ENCODE measurements at places on chromosomes 3 and 15. TPM values are rescaled to one million over a fixed set of nuclear protein-coding genes. Genes with fewer than 3 reads are reported as not detected.

- H3K27ac ChIP-seq = peak overlapping the region; percentile 69
- H3K4me3 ChIP-seq = no peak overlapping the region
- no peaks in the 10 kb centered on the region for H3K36me3 ChIP-seq
Observed at GRCh38 chr15:66691727-66692126, 10.3 kb upstream of the SMAD6 start.

- H3K4me3 ChIP-seq = no peak overlapping the region
- no peak overlapping the region for H3K27ac ChIP-seq
- H3K4me1 ChIP-seq = no peaks in the 10 kb centered on the region
- H3K27me3 ChIP-seq = no peaks in the 10 kb centered on the region
Observed at GRCh38 chr15:87619161-87619960, 637.2 kb downstream of the NTRK3 start.

- H3K36me3 ChIP-seq = peaks cover 66% of the 10 kb centered on the region
- H3K4me3 ChIP-seq = peak overlapping the region; percentile 88
- peaks cover 63% of the 10 kb centered on the region for H3K4me1 ChIP-seq
- peak overlapping the region; percentile 91 for H3K27ac ChIP-seq
- no peak for DNase-seq
Observed at GRCh38 chr3:46206282-46207015, 1.7 kb downstream of the CCR1 start.

DNA sequence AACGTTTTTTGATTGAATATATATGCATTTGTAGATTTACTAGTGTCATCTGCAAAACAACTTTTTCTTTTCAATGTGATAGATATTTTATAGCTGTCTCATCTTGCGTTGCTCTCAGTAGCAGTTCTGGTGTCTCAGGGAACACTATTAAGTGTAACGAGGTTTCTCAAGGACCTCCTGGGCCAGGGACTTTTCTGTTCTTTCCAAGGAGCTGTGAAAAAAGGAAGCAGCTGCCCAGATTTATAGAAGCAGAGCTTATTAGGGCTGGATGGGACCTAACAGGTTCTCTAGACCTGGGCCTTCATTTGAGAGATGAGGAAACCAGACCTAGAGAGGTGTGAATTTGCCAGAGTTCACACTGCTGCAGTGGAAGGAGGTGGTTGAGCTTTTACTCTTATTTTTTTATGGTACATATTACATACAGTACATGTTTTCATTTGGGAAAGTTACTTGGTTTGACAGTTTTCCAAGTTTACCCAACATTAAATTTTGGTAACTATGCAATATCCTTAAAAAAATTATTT lies 16.1 kb downstream of the MAP2K1 start:
- peaks cover 62% of the 10 kb centered on the region for H3K4me1 ChIP-seq
- peaks cover 29% of the 10 kb centered on the region for H3K36me3 ChIP-seq
- peak overlapping the region; percentile 43 for H3K27ac ChIP-seq
- no peaks in the 10 kb centered on the region for H3K27me3 ChIP-seq
- H3K4me3 ChIP-seq = peak overlapping the region; percentile 53

DNA sequence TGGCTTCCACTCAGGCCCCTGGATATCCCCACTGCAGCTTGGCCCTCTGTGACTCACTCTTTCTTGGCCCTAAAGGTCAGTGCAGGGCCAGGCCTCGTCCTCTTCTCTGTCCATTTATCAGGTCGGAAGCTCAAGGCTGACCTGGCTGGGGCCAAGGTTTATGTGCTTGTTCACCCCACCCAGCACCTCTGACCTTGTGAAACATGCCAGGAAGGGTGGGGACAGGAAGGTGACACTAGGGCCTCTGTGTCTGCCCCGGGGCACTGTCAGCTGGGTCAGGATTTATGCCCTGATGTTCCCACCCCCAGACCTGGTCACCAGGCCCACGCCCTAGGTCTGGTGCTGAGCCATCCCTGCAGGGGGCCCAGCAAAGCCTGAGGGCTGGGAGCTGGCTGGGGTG lies 103.8 kb downstream of the FBLN2 start:
- no peak overlapping the region for H3K4me3 ChIP-seq
- H3K36me3 ChIP-seq = no peaks in the 10 kb centered on the region
- no peak overlapping the region for H3K27ac ChIP-seq
- peaks cover 30% of the 10 kb centered on the region for H3K4me1 ChIP-seq
- no peak for DNase-seq

GRCh38 chr3:192857260-192857661 lies 60.4 kb downstream of the MB21D2 start:
- DNase-seq = no peak
- H3K27ac ChIP-seq = no peak overlapping the region
- peaks cover 6% of the 10 kb centered on the region for H3K36me3 ChIP-seq
- no peaks in the 10 kb centered on the region for H3K27me3 ChIP-seq
- H3K4me1 ChIP-seq = peaks cover 15% of the 10 kb centered on the region

GRCh38 chr3:98814817-98815420 lies 51.8 kb downstream of the ST3GAL6 start:
- DNase-seq = no peak
- H3K36me3 ChIP-seq = no peaks in the 10 kb centered on the region
- no peak overlapping the region for H3K27ac ChIP-seq
- H3K4me1 ChIP-seq = no peaks in the 10 kb centered on the region

The MNS1 gene
- 0.85 TPM for total RNA-seq
